ENCODE measurements at places on chromosomes 2 and 18.

DNA sequence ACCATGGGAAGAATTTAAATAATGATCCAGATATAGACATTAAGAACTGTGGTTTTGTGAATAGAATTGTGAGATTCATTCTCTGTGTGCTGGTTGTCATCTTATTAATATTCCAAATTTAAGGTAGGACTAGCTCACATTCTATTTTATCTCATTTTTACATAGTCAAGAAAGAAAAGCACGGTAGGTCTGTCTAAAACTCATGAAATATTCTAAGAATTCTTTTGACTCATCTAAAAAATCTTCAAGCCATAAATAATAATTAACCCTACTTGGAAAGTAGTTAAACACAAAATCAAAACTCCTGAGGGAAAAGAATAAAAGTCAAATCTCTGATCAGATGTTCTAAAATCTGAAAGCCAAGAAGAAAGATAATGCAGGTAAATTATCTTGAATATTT lies 388.8 kb upstream of the CHAC2 start:
- no peak for DNase-seq

DNA sequence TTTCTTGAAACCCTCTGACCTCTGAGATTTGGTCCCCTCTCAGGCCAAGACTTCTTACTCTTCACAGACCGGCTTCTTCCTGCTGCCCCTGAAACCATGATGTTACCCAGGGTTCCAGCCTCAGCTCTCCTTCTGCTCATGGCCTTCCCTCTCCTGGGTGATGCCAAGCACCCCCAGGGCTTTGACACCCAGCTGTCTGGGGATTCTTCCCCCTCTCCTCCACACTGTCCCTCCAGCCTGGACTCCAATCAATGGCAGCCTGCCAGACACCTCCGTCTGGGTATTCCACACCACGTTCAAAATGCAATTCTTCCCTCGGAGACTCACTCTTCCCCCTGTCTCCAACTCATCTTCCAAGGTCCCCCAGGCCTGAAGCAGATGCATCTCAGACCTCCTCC lies 25.0 kb downstream of the SPP2 start:
- no peak for DNase-seq

DNA sequence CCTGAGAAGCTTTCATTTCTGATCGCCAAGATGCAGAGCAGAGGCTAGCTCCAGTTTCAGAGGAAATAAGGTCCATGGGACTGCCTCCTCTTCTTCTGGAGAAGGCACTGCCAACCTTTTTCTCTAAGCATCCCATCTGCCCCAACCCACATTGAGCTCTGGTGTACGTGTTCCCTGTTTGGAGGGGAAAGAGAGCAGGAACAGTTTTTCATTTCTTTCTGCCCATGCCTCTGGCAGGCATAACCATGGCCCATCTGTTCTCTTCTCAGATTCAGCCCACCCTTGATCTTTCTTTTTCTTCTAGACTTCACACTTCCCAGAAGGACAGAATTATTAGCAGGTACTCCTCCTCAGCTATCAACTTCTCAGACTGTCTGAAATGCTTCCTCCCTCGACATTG lies 1110.3 kb upstream of the KLHL29 start:
- no peak for DNase-seq

DNA sequence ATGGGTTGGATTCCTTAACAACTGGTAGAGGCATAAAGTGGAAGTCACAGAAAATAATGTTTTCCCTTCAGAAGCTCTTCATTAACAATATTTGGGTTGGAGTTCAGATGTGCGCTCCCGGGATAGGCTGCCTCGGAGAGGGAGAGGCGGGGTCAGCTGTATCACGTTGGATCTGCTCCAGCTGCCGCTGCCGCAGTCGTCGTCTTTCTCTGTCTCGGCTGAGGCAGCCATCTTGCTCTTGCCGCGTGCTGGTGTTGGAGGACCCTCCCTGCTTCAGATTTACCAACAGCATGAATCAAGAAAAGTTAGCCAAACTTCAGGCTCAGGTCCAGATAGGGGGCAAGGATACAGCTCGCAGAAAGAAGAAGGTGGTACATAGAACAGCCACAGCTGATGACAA lies 35.1 kb downstream of the TANC1 start:
- no peak for DNase-seq

- DNase-seq: no peak
Observed at GRCh38 chr2:205731583-205731981, 49.3 kb downstream of the NRP2 start.

GRCh38 chr2:16176971-16177480 lies 236.7 kb downstream of the MYCN start:
- no peak for DNase-seq

- DNase-seq: no peak
Observed at GRCh38 chr2:44642123-44642857, 280.5 kb downstream of the CAMKMT start.

- DNase-seq: no peak
Observed at GRCh38 chr2:168450171-168450570, 5.9 kb upstream of the CERS6 start.

DNA sequence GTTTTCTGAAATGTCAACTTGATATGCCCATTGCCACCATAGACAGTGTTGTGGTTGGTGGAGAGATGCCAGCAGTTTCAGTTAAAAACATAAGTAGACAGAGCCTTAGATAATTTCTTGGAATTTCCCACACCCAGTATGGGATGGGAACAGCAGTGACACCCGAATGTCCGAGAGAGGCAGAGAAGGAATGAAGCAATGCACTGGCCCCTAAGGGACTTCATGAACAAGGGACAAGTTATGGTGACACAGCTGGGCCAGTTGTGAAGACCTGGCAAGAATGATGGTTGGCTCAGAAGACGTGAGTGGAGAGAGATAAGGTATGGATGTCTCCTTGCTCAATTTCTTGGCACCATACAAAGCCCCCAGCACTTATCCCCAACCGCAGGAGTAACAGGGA lies 165.2 kb upstream of the APCDD1 start:
- DNase-seq: no peak

- no peak for DNase-seq
Observed at GRCh38 chr18:12515550-12515949, 107.8 kb downstream of the PRELID3A start.

DNA sequence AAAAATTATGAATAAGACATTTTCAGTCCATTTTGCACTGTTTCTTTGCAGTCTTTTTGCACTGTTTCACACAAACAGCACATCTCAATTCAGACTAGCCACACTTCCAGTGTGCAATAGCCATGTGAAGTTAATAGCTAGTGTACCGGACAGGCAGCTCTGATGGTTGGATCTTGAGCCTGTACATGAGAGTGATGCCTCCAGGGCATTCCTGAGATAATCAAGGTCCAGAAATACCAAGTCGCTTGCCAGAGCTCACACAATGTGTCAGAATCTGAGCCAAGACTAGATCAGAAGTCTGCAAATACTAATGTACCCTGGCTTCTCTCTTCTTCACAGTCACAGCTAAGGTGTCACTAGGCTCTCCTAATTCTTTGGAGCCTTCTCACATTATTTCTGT lies 180.2 kb downstream of the OSR1 start:
- DNase-seq: no peak

DNA sequence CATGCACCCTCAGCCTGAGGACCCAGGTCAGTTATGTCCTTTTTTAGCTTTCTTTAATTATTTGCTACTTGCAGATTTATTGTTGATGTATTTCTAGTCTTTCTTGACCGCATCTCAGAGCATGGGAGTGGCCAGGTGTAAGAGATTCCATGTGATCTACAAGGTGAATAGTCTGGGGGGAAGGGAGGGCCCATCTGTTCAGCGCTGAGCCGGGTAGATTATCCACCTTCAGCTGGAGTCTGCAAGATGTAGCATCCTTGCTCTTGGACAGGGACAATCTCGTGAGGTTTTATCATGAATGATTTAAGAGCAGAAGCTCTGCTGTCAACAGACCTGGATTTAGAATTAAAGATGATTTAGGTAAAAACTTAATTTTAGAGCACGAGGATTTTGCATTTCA lies 12.0 kb upstream of the DGKD start:
- no peak for DNase-seq

- no peak for DNase-seq
Observed at GRCh38 chr18:22026889-22027288, 142.5 kb upstream of the GATA6 start.

- peak; percentile 64 for DNase-seq
Observed at GRCh38 chr2:72887032-72887739, at the start of gene SPR. Gene SPR (plus strand): TSS chr2:72887408. CDS start chr2:72887433, 25 bp downstream.

- DNase-seq: no peak
Observed at GRCh38 chr2:237682856-237683670, 55.7 kb downstream of the LRRFIP1 start.
